Stimulated activated naive CD4-positive, alpha-beta T cell treated with Interleukin-2 at 50 U/mL for 16 hours (primary cell): ENCODE measurements at places on chromosomes 2 and 18.

GRCh38 chr2:55268288-55268906 lies 634 bp downstream of the MTIF2 start:
- no peak for DNase-seq

DNA sequence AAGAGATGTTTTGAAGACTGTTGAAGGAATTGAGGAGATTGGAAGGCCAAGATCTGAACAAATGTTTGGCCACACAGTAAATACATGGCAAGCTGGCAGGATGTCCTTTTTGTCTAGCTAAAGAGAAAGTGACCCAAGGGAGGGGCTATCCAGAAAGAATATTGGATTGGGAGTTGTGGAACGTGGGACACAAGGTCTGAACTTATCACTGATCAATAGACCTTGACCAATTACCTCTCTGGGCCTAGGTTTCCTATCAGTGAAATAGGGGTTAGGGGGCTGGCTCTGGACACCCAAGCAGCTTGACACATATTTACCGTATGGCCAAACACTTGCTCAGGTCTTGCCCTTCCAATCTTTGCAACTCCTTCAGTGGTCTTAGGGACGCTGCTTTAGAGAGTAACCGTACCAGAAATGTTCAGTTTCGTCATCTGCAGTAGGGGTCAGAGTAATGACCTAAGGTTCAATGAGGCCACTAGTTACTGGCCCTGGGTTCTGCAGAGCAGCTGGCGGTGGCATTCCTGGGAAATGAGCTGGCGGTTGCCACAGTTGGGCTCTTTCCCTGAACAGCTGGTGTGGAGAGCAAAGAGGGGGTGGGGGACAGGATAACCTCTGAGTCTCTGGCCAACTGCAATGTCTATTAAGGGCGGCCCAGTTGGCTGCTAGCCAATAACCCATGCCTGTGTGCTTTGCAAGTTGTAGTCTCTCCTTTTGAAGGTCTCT lies 70.1 kb upstream of the STPG4 start:
- no peak for DNase-seq

DNA sequence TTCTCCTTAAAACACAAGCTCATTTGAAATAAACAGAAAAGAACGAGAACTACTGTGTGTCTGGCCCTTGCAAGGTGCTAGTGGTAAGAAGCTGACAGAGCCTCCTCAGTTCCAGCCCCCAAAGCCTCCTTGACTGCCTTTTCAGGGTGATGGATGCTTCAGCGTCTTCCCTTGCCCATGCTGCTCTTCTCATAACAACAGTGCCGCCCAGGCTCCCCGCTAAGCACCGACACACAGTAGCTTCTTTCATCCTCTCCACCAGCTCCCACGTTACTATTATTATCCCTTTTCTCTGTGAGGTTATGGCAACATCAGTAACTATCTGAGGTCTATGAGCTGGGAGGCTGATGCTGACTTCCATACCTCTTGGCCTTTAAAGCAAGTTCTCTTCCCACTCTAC lies 418.6 kb downstream of the TSN start:
- no peak for DNase-seq

DNA sequence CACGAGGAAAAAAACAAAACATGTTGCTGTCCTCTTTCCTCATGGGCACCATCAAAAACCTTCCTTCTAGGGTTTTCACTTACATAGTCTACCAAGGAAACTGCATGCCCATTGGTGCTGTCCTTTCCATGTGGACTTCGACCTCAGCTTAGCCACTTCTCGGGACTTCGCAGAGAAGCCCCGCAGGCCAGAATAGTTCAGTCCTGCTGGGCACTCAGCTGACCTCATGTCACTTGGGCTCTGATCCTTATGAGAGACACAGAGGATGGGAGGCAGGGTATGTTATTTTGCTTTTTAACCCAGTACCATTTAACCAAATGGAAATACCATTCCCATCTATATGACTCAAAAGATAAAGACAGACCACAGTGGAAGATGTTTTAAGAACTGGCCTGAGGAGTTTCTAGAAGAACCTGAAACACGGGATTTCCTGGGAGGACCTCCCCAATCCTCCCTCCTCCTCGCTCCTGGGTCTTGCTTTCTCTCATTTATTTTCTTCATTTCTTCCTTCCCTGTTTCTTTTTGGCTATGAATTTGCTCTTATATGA lies 28.4 kb downstream of the AAK1 start:
- no peak for DNase-seq

DNA sequence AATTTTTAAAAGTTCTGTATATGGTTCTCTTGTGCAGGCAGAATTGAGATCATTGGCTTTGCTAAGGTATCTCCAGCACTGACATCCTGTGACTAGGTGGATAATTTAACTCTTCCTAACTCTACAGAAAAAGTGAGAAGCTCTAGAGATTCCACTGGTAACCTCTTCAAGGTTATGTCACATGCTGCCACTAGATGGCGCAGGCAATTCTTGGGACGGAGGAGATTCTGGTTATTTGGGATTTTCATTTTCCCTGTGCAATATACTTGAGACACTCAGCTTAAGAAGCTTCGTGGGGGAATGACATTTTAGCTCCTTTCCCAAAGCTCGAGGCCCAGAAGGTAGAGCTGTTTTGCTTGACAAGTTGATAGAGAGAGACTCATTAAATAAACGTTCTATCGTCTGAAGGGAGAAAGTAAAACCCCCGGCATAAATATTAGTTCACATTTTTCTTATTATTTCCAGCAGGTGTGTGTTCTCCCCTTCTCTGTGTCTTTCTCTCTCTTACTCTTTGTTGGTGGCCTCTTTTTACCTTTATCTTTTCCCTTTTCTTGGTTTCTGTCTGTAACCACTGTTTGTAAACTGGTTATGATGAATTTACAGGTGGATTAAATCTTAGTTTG lies 26.6 kb upstream of the LANCL1 start:
- peak; percentile 14 for DNase-seq

DNA sequence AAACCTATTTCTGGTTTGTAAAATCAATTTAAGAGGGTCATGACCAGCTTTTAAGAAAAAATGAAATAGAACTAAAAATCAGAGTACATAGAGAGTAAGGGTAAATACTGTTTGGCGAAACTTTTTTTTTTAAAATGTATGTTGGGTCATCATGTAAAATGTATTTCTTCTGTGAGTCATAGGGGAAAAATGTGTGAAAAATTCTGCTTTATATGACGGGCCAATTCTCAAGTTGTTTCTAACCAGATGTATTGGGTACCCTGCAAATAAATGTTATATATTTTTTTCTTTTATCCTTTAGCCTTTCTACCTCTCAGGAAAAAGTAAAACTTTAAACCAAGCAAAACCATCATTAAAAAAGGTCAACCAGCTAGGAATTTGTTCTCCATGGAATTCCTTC lies 13.9 kb downstream of the AFTPH start:
- no peak for DNase-seq

DNA sequence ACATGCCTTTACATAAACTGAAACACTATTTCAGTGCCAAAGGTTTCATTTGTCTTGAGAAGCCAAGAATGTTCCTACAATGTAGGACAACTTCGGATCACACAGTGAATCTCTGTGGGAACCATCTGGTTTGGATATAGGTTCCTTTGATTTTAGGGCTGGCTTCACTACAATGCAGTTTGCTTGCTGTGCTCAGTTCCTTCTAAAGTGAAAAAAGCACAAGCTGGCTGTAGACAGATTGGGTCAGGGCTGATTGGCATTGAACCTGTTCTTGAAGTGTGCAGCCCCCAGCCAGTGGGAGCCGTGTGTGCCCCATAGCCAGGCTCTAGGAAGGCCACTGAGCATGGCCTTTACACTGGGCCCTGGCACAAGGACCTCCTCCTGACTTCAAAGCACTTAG lies 167.9 kb upstream of the HNRNPA3 start:
- no peak for DNase-seq

DNA sequence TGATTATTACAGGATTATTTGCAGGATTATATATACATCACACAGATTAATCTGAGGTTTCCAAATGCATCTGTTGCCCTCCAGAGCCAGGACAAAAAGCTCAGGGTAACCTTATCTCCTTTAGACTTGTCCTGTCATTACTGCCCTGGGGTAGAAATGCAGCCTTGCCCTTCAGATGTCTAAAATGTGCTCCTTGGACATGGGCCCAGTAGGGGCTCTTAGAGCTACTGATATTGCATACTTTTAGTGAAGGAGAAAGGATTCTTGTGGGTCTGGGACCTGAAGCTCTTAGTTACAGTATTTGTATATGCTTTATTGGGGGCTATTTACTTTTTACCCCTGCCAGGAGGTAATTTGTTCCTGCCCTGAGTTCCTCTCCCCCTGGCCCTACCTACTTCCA lies 56.1 kb downstream of the PRKRA start:
- no peak for DNase-seq

- no peak for DNase-seq
These were observed 127.1 kb downstream of the NCOA1 start for GRCh38 chr2:24618144-24618543.

- DNase-seq, result no peak
These were observed 481.4 kb downstream of the CMPK2 start for GRCh38 chr2:6384341-6384740.

- no peak for DNase-seq
These were observed 260.3 kb downstream of the SATB2 start for GRCh38 chr2:199197448-199197847.

DNA sequence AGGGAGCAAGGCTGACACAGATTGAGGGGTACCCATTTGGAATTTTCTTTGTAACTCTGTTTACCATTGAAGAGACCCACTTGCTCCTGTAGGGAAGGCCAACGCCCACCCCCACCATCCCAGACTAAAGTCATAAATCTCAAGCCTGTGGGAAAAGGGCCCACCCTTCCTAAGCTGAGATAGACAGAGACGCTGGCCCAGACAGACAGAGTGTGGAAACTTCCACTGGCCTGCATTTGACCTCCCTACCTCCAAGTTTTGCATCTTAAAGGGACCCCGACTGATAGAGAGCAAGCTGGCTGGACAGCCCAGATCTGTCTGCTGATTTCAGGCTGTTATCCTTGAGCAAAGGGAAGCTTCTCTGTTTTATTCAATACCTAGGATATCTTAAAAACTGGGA lies 48.2 kb upstream of the SLC14A2 start:
- DNase-seq, result no peak

GRCh38 chr18:69400253-69400975 lies at the start of gene DOK6:
DOK6 (plus strand) TSS chr18:69400888.
- no peak for DNase-seq

- no peak for DNase-seq
These were observed 172.1 kb downstream of the ANKRD44 start for GRCh38 chr2:197138506-197138905.

DNA sequence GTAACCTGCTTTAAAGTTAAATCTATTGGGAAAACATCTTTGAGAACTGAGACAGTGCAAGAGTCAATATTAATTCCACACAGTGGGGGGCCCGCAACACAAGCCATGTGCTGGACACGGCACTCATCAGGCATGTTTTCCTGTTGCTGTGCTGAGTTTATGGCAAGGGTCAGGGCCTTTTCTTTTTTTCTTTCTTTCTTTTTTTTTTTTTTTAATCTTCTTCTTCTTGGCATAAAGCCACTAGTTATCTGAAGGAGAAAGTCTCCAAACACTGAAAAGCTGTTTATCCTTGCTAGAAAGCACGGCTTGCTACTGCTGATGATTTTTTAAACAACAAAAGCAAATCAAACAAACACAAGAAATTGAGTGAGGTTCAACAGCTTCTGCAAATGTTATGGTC lies 252.1 kb downstream of the ZNF521 start:
- DNase-seq, result no peak

DNA sequence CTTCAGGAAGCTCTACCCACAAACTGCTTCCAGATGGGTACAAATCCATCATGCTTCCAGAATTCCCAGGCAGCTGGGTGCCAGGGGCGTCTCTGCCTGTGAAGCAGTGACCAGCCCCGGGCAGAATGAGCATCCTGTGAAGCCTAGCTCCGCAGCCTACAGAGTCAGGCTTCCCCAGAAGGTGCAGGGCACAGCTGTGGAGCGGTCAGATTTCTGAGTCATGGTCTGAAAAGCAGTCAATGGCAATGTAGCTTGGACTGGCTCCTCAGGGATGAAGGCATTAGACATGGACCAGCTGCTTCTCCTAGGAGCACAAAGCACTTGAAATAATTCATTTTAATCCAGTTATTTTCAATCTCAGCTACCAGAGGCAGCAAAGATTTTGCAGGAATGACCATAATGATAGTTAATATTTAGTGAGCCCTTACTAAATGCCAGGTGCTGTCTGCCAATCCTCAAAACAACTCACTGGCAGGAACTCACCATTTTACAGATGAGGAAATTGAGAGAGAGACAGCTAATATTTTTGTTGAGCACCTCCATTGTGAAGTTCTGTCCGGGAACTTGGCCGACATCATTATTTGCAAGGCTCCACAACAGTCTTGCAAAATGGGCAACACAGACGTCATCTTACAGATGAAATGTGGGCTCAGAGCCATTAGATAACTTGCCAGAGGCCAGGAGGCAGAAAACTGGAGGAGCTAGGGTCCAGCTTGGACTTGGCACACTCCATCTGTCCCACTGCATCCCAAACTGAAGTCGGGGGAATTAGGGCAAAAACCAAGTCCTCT lies 31.7 kb downstream of the ACMSD start:
- no peak for DNase-seq

DNA sequence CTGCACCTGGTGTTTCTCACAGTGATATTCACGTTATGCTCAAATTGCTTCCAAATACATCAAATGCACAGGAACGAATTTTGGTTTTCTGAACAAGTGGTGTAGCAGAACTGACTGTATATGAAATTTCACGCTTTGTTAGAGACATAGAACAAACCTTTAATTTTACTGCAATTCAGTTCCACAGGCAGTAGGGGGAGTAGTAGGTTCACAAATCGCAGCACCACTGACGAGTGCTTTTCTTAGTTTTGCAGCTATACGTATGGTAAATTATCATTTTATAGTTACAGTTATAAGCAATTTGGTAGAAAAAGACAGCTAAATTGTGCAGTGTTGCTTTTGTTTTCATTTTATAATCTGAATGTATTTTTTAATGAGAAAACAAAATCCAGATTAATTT lies 113.3 kb downstream of the KIAA1328 start:
- DNase-seq, result no peak

- DNase-seq, result no peak
These were observed 78.2 kb downstream of the PTGR3 start for GRCh38 chr18:75130591-75131328.

- no peak for DNase-seq
These were observed 34.0 kb downstream of the ARHGAP28 start for GRCh38 chr18:6763524-6763923.

- no peak for DNase-seq
These were observed 2.4 kb upstream of the MALT1 start for GRCh38 chr18:58668897-58669296.

DNA sequence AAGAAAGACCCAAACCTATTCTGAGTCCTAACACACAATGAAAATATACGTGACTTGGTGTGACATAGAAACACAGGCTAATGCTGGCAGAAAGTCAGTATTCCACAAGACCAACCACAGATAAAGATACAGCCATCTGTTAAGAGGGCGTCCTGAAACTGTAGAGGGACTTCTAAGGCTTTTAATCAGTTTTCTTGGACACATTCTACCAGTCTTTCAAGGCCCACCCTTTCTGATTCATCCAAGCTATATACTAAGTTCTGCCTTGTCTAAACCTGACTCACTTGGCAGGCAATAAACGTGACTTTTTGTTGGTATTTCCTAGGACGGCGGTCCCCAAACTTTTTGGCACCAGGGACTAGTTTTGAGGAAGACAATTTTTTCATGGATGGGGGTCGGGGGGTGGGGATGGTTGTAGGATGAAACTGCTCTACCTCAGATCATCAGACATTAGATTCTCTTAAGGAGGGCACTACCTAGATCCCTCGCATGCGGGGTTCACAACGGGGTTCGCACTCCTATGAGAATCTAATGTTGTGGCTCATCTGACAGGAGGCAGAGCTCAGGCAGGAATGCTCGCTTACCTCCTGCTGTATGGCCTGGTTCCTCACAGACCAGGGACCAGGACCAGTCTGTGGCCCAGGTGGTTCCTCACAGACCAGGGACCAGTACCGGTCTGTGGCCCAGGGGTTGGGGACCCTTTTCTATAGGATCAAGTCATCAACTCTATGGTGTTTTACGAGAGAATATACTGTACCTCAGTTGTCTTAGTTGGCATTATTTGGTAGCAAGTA lies 61.4 kb downstream of the SP3 start:
- no peak for DNase-seq
